ENCODE measurements at places on chromosomes 7 and 10. TPM values are rescaled to one million over a fixed set of nuclear protein-coding genes. Genes with fewer than 3 reads are reported as not detected.

DNA sequence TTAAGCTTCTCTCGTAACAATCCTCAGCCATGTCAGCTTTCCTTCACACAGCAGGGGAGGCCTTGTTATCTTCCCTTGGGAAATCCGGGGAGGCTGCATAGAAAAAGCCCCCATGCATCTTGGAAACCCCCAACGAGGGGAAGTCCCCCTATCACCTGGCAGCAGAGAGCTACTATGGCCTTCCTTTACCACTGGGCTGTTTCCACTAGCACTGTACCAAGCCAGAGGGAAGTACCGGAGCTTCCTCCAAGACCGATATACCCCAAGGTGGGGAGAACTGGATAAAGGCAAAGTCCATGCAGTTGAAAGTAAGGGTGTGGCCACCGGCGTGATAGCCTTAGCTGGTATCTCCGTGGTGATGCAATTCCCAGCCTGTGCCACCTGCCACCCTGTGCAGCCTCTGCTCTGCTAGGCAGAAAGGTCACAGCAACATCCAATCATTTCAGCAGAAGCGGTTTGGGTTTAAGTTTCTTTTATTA is 4.4 kb upstream of the CLIP2 start:
- DNase-seq, result no peak

The GIMAP2 gene
- polyA plus RNA-seq, result 0.31 TPM

DNA sequence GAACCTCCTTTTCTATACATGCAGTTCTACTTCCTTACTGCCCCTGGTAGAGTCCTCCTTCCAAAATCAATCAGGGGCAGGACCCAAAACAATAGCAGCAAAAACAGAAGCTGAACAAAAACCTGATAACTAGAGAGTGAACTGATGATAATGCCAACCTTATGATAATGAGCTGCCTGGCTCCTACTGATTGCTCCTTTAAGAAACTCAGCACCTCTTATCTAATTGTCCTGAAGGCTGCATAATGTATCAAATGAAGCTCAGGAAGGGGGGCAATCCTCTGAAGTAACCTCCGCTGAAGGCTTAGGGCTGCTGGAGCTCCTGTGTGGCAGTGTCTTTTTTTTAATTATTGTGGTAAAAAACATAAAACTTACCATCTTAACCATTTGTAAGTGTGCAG is 257.0 kb downstream of the PHTF2 start:
- no peak for DNase-seq

The DPYSL4 gene
- polyA plus RNA-seq, result 6.6 TPM

- peak; percentile 100 for DNase-seq
These were observed at the start of gene H2AZ2 for GRCh38 chr7:44847920-44848634. TSS of gene H2AZ2 (minus strand) at chr7:44848087. CDS start at chr7:44847971, 116 bp downstream.

DNA sequence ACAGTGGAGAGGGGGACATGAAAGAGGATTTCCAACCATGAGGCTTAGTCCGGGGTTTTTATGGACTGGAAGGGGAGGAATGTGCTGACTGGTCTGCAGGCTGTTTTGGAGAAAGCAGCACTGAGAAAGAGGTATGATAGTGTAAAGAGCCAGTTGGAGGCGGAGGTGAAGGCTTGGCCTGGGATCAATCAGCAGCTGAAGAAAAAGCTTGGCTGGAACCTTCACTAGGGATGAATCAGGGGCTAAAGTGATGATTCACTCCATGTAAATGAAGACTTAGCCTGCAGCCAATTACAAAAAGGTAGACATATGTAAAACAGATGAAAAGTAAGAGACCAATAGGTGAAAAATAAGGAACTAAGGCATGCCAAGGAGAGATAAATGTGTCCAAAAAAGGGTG is 1382.6 kb downstream of the GATA3 start:
- no peak for DNase-seq

The KCP gene
- polyA plus RNA-seq, result 0.20 TPM

- DNase-seq, result no peak
These were observed 170.8 kb upstream of the HABP2 start for GRCh38 chr10:113381981-113382509.

The LRRC61 gene
- polyA plus RNA-seq, result 0.93 TPM

GRCh38 chr7:119197877-119198527 is 973.5 kb downstream of the ANKRD7 start:
- peak; percentile 50 for DNase-seq
